Right lung (tissue), 10 donors: ENCODE measurements at places on chromosomes 13 and 19. TPM values are rescaled to one million over a fixed set of nuclear protein-coding genes. Genes with fewer than 3 reads are reported as not detected.
A peak's percentile ranks its signal among the peaks of the same experiment; 100 is the strongest.

DNA sequence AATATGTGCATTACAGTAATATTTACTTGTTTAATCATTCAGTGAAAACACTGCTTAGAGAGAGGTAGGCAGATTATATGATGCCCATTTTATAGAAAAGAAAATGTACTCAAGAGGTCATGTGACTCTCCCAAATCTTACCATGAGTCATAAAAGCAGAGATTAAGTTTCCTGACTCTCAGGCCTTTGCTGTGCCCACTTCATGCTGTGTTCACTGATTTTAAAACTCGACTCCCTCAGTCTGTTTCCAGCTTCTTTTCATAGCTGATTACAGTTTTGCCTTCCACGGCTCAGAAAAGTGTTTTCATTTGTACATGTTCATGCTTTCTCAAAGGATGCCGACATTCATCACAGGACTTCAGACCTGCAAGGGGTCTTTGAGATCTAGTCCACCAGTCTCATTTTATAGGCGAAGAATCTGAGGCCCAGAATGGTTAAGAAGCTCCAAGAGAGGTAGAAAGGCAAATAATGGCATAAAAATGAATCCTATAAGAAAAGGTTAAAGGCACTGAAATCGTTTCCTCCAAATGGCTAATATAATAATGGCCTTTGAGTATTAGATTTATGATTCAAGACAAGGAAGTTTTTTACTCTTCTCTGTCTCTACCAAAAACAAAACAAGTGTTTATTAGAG, 9.0 kb upstream of the IPO5 start:
- DNase-seq = no peak

- peak; percentile 61 for DNase-seq
Measured at GRCh38 chr13:31909864-31910551, 121.6 kb upstream of the FRY start.

DNA sequence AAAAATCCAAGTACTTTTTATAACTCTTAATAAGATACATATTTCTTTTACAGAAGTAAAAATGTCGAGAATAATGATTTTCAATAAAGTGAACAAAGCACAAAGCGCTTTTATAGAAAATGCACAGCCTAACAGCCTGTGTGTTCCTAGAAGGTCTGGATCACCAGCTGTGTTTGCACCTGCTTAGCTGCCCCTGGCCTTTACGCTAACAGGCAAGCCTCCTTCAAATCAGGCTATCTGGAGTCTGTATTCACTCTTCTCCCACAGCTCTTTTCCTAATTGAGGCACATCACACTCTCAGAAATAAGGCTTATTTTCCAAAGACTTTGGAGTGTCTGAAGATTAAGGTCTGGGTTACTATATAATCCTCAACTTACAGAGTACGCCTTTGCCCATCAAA, 183.1 kb downstream of the LHFPL6 start:
- DNase-seq = no peak

GRCh38 chr13:96216543-96216942, 126.6 kb downstream of the HS6ST3 start:
- no peak for DNase-seq

GRCh38 chr13:34578471-34578870, 363.6 kb upstream of the NBEA start:
- DNase-seq = no peak

DNA sequence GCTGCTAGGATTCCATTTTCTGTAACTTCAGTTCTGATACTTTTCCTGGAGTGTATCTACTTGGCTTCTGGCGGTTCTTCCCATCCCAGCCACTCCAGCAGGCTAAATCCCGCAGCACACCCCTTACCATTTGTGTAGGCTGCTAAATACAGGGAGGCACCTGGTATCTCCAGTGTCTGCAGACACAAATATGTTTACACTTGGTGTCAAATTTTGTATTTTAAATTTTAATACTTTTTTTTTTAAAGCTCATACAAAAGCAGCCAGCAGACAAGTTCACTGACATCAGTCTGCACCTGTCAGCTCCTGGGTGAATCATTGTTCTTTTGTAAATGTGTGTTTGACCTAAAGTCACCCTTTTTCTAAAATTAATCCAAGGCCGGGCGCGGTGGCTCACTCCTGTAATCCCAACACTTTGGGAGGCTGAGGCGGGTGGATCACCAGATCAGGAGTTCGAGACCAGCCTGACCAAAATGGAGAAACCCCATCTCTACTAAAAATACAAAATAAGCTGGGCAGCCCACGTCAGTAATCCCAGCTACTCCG, 3.4 kb upstream of the ZSCAN4 start:
- DNase-seq = no peak

The CDADC1 gene
- polyA plus RNA-seq = 13.4 TPM

DNA sequence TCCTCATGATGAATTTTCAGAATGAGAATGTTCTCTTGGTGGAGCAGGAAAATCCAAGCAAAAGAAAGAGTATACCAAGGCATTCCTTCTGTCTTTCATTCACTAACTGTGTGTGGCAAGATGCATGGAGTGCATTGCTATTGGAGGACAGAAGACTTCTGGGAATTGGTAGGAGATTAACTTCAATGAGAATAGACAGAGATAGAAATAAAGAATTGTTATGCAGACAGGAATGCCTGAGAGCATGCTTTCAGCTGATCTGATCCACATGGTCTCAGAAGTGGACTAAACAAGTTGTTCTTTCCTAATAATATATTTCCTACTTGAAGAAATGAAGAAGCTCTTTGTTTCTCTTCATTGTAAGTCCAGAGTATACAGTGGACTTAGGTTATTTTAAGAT, 303.6 kb downstream of the MYO16 start:
- no peak for DNase-seq

DNA sequence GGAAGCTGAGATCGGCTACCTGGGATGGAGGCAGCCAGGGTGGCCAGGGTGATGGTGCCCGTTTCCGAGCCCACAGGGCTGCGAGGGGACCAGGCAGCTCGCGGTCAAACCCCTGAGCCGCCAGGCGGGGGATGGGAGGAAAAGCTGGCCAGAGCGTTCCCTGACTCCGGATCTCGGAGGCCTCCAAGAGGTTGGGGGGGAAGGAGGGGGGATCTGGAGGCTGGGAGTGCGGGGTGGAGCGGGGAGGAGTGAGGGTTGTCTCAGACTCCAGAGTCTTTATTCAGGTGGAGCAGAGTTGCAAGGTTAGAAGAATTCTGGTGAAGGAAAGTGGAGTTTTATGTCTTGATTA, 1.1 kb downstream of the CACNG7 start:
- no peak for DNase-seq

DNA sequence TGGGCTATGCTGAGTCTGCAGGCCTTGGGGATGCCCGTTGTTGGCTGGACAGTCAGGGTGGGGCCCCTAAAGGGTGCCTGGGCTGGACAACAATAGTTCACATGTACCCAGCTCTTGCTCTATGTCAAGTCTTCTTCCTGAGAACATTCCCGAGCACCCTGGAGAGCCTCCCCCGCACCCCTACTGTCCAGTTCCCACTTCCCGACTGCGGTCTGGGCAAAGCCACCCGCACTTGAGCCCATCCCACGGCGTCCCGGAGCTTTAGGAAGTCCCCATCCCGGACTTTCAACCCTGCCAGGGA, 1.1 kb upstream of the MPND start:
- no peak for DNase-seq

- no peak for DNase-seq
Measured at GRCh38 chr13:47976325-47976724, 24.7 kb downstream of the SUCLA2 start.

GRCh38 chr19:40519352-40520322, 52.8 kb downstream of the SPTBN4 start:
- DNase-seq = no peak

The CAPS gene
- polyA plus RNA-seq = 13.5 TPM

DNA sequence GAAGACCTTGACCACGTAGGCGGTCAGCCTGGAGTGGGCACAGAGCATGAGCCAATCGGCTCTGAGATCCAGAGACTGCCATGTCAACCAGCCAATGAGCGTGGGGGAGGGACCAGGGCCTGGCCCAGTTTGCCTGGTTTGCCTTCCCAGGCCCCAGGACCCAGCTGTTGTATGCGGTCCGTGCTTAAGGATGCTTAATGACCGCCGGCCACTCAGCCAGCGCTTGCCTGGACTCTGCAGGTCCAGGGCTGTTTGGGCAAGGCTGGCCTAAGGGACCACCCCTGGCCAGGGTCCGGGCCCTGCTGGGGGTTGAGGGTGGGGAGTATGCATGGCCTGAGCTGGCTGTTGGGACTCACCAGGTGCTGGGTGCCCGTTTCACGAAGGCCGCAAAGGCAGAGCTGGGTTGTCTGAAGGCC, 23.1 kb upstream of the TNFSF14 start:
- DNase-seq = no peak

GRCh38 chr19:35021596-35021995, 8.7 kb upstream of the SCN1B start:
- DNase-seq = no peak

- no peak for DNase-seq
Measured at GRCh38 chr19:28569132-28570131, 643.5 kb downstream of the UQCRFS1 start.

The CRB3 gene
- 13.9 TPM for polyA plus RNA-seq

DNA sequence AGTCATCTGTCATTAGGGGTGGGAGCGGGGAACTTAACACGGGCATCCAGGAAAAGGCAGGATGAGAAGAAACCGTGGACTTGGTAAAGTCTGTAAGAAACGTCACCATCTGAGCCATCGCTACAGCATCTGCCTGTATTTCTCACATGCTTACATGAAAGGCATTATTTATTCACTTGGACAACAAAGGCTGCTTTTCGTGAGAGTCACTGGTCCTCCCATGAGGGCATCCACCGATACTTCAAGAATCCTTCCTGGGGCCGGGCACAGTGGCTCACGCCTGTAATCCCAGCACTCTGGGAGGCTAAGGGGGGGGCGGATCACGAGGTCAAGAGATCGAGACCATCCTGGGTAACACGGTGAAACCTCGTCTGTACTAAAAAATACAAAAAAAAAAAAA, 16.1 kb downstream of the ZNF446 start:
- no peak for DNase-seq

DNA sequence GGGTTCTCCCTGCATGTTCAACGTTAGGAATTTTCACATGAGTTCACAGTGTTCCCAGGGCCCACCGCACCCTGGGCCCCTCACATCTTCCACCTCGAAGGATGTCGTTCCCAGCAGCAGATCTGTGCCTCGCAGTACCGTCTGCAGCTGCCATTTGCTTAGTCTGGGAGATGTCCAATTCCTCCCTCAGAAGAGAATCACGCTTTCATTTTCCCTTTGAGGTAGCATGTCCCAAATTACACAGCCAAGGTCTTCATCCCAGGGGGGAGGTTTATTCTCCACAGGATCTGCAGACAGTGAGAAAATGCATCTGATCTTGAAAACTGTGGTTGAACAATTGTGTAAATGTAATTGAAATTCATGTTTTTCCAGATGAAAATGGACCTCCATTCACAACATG, 150.2 kb downstream of the DCT start:
- no peak for DNase-seq

The TEKTIP1 gene
- 4.2 TPM for polyA plus RNA-seq

GRCh38 chr13:95643571-95643935, 953 bp downstream of the DZIP1 start:
- DNase-seq = no peak

The TLE2 gene
- 184 TPM for polyA plus RNA-seq

- DNase-seq = no peak
Measured at GRCh38 chr19:29851769-29852521, 40.2 kb downstream of the CCNE1 start.
